ENCODE measurements at places on chromosomes 4 and X.

DNA sequence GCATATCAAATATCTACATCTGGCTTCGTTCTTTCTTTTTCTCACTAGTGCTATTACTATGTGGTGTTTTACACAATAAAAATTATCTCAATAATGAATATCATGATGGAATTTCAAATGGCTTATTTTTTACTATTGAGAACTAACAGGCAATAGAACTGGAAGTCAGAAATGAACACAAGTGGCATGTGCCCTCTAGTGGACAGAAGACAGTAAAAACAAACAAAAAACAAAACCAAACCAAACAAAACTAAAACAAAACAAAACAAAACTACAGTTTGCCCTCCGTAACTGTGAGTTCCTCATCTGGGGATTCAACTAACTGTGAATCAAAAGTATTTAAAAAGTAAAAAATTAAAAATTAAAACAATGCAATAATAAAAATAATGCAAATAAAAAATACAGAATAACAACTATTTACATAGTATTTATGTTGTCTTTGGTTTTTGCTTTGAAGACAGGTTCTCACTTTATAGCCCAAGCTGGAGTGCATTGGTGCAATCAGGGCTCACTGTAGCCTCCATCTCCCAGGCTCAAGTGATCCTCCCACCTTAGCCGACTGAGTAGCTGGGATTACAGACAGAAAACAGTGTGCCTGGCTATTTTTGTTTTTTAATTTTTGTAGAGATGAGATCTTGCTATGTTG, 195.6 kb upstream of the TACR3 start:
- DNase-seq: peak; percentile 5

DNA sequence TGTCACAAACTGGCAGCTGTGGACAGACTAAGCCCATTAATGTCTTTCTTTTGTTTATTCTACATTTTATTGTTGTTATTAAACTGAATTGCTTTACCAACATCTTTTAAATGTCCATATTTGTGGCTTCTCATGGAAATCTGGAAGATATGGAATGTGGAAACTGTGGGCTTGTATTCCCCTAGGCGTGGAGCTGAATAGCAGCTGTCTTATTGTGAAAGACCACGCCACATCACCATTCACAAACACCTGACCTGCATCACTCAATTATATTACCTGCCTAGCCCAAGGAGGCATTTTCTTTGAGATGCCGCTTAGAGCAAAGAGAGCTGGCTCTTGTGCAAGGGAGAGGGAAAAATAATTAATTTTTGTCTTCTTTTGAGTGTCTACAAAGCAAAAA, 96.9 kb upstream of the GPRIN3 start:
- DNase-seq: no peak

DNA sequence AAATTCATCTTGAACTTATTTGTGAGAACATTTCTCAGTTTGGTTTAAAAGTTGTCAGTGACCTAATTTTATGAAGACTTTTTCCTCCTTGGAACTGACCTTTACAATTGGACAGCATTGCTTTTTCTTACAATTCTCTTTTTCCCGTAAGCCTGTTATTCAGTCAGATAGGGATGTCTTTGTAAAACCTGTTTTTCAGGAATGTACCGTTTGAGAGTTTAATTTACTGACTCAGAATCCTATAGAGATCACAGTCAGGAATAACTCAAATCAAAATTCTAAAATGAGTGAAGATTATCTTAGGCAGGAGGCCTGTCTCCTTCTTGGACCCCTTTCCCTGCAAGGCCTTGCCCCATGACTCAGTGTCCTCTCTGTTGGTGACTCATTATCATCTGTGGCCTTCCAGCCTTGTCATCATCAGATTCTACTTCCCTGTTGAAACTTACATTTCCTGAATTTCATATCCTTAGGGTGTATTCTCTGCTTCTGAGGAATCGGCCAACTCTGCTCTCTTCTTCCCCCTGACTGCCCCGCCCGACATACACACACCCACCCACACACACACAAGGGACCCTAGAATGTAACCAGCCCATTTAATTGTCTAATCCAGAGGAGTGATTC, 99.8 kb downstream of the ARHGAP10 start:
- DNase-seq: peak; percentile 80

DNA sequence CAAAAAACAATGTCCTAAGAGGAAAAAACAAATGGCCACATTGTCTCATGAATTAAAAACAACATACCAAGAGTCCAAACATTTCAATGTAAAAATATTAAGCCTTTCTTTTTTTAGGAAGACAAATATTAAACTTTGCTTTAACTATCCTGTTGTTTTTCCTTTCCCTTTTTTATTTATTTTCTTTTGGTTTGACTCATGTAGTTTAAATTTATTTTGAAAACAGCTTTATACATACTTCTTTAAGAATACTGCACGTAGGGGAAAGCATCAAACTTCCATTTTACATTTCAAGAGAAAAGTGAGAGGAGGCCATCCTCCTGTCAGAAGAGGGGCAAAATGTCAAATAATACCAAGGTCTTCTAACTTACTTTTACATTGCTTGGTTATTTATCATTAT, 8.7 kb downstream of the GAB1 start:
- DNase-seq: no peak

DNA sequence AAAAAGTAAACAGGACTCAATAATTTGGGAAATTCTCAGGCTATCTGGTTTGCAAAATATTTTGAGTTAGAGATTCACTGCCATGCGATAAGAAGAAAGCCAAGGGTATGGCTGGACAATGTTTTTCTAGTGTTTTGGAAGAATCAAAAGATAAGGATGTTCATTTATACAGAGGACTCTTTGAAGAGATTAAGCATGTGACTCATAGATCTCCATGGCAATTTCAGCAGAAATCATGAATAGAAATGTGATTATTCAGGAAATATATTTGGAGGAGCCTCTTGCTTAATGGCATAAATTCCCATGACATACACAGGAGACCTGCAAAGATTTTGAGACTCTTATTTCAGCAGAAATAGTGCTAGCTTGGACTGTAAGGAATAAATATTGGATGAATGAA, 16.7 kb upstream of the FRAS1 start:
- no peak for DNase-seq

GRCh38 chr4:78346222-78346621, 205.3 kb upstream of the ANXA3 start:
- no peak for DNase-seq

GRCh38 chr4:76980261-76980660, 30.7 kb downstream of the SEPTIN11 start:
- DNase-seq: no peak

- no peak for DNase-seq
These were observed 50.6 kb upstream of the TENM3 start for GRCh38 chr4:182192511-182193181.

DNA sequence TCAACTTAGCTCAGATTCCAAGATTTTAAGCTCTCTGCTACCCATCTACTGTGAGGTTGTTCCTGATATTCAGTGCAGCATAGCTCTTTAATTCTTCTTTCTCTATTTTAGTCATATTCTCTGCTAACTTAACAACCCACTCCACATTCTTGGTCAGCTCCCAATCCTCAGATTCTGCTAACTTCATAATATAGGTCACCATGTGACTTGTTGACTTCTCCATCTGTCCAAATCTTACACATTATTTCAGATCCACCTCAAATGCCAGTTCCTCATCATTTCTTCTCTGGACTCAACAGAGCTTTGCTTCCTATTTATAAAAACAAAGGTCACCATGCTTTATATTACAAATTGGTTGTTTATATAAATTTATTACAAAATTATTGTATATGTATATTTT, 29.3 kb upstream of the RXFP1 start:
- DNase-seq: no peak

- DNase-seq: no peak
These were observed 183.2 kb upstream of the TENT5D start for GRCh38 chrX:80237072-80237471.

DNA sequence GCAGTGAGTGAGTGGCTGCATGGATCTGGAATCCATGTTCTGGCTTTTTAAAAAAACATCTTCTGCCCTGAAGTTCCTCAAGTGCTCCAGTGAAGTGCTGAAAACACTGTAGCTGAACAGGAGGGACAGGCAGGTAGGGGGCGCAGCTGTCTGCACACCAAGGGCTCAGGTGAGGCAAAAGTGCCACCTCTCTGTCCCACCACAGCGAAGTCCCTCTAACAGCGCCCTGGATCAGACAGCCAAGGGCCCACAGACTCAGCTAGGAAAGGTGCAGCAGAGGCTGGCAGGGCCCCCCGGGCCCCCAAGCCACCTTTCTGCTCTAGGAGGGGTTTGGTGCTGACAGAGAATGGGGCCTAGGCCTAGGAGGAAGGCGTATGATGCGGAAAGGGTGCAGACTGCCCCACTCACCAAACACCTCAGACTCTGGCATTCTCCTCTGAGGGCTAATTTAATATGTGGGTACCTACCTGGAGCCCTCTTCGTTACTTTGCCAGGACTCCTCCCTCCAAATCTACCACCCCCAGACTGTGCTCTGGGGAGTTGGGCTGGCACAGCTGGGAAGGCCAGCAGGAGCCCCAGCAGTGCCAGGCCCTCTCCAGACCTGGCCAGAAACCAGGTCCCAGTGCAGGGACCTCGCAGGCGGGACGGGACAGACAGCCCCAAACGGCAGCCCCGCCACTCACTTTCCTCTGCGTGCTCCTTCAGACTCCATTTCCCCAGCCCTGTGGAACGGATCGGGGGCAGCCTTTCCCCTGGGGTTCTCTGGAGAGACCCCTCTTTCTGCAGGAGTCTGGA, 73.7 kb downstream of the ENPP6 start:
- DNase-seq: no peak

- no peak for DNase-seq
These were observed 20.8 kb upstream of the PRPS2 start for GRCh38 chrX:12770440-12770839.

- DNase-seq: no peak
These were observed 94.4 kb upstream of the AMOT start for GRCh38 chrX:112935029-112935428.

- no peak for DNase-seq
These were observed at the start of gene STAP1 for GRCh38 chr4:67558493-67558892. STAP1 (plus strand) TSS chr4:67558727; CDS start chr4:67558810, 83 bp downstream.

- DNase-seq: no peak
These were observed 84.5 kb downstream of the HPGD start for GRCh38 chr4:174437749-174438148.

DNA sequence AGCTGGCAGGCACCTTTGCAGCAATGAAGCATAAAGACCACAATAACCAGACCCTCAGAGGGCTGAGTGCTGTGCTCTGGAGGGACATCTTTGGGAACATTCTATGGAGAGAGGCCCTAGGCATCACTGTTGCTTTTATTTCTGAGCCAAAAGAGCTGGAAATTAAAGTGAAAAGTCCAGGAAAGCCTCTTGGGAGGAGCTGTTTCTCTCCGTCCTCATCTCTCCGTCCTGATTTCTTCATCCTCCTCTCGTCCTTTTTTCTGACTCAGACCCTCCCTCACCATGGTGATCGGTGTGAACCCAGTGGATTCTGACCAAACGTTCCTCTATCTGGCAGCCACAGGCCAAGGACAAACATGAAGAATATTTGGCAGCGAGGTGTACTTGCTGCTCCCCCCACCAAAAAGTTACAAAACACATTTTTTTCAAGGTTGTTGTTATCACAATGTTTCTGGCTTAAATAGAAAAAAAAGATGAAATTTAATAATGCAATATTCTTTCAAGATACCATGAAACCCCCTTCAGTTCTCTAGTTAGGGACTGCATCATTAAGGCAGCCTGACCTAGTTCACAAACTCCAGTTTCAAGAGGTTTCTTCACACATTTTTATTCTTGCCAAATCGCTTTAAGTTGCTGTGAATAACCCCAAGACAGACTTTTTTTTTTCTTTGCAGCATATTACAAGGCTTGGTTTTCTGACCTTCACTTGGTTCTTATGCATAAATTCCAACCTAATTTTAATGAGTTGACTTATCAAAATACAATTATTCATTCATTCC, 80.2 kb downstream of the SCD5 start:
- no peak for DNase-seq

DNA sequence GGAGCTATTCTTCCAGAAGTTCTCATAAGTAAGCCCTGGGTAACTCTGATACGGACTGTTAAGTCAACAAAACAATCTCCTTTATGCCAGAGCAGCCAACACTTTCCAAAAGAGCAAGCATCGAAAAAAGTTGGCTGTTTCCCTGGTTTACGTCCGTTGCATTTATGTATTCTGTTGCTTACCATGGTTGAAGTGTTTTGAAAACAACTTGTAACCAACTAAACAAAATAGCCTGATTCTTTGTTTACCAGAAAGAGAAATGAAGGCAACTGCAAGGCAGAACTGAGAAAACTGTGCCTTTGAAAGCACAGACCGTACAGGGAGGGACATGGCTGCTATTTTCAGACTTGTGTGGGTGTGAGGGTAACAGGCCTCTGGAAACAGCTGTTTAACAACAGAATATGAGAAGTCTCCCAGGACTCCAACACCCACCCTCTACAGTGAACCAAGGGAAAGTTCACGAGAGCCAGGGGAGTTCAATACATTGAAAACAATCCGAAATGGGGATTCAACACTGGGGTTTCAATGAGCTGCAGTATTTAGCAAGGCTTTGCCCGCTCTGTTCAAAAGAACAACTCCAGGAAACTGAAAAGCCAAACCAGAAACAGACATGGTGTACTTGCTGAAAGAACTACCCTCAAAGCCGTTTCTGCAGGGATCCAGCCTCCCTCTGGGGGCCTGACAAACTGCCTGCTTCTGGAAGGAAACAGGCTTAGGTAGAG, 95.8 kb upstream of the EGFL6 start:
- no peak for DNase-seq

- no peak for DNase-seq
These were observed 1344.3 kb upstream of the ADGRL3 start for GRCh38 chr4:59855630-59856352.

DNA sequence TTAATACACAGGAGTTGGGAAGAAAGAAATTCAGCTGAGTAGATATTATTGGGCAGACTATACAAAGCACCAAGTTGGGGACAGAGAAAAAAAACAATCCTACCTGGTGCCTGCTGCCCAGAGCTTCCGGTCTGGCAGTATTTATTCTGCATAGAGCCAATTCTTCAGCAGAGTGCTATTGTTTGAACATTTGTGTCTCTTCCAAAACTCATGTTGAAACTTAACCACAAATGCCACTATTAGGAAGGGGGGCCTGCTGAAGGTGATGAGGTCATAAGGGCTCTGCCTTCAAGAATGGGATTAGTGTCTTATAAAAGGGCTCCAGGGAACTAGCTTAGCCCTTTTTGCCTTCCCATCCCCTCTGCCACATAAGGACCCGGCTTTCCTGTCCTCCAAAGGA, 136.2 kb downstream of the EVC2 start:
- no peak for DNase-seq

DNA sequence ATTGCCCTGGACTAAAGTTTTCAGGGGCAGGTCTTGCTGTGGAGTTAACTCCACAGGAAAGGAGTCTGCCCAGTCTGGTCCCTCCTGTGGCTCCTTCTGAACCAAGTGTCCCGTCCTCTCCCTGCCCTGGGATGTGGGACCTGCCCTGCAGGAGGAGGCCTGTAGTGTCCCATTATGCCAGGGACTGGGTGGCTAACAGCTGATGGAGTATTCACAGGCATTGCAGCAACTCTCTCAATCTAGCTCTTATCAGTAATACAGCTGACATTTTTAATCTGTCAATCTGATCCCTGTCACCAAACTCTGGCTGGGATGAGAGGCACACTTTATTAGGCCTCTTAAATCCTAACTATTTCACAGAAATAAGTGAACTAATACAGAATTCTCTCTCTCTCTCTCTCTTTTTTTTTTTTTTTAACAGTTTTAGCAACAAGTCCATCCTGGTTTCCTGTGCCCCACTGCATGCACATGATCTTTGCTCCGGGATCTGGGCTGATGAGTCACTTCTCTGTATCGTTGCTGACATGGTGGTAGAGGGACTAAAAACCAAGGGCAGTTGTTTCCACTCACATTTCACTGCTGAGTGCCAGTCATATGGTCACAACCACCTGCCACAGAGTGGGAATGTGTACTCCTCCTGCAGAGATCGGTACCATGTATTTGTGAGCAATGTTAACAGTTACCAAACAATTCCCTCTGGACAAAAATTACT, 39.1 kb downstream of the HAND2 start:
- peak; percentile 56 for DNase-seq
